ENCODE measurements at places on chromosomes 3 and 15.

DNA sequence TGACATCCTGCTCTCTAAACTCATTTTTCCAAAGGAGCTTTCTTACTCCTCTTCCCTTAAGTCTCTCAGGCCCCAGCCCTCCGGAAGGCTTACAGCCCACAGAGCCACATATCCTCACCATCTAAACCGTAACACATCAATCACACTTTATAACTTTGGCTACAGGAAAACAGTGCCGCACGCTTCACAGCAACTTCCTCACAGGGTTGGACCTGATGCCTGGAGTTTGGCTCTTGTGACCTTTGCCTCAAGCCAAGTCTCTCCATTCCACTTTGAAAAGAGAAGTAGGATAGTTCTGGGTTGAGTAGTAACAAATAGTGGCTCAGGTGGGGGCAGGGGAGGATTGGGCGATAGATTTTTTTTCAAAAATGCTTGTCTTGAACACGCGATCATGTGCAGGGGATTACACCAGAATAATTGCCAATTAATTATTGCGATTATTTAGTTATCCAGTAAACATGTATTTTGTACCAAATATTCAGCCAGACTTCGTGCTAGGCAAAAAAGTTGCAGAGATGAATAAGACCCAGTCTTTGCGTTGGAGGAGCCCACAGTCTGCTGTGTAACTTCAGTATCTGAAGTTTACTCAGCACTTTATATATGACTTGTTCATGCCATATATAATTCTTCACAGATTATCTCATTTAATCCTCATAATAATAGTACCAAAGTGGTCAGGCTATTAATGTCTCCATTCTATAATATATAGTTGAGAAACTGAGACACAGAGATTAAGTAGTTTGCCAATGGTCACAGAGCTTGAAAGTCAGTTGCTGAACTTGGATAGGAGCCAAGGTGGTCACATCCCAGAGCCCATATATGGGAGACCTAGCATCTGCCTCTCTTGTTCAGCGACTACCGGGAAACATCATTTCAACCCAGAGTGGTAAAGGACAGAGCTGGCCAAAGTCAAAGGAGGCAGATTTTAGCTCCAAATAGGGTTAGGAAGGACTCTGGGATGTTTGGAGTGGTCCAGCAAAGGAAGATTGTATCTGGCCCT is 2.4 kb upstream of the ETV5 start:
- no peak for DNase-seq

DNA sequence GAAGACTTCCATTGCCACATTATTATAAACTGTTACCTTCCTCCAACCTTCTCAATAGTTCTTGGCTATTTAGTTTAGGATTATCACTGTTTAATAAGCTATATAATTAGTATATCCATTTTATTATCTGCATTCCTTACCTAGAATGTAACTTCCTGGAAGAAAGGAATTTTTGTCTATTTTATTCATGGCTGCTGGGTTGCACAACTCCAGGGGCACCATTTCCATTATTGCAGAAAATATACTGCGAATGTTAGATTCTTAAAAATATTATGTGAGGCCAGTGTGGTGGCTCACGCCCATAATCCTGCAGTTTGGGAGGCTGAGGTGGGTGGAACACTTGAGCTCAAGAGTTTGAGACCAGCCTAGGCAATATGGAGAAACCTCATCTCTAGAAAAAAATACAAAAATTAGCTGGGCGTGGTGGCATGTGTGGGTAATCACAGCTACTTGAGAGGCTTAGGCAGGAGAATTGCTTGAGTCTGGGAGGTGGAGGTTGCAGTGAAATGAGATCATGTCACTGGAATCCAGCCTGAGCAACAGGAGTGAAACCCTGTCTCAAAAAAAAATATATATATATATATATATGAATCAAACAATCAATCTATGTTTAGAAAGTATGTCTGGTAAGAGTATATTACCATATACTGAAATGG is 19.9 kb downstream of the CLDN1 start:
- no peak for DNase-seq

GRCh38 chr3:128914966-128915645 is 35.7 kb downstream of the ACAD9 start:
- DNase-seq: no peak

- DNase-seq: peak; percentile 75
Observed at GRCh38 chr3:120561251-120562045, 34.7 kb upstream of the NDUFB4 start.

GRCh38 chr3:124686028-124686670 is 44.1 kb upstream of the UMPS start:
- DNase-seq: no peak

- no peak for DNase-seq
Observed at GRCh38 chr3:124336067-124336656, 344.2 kb upstream of the ROPN1 start.

- DNase-seq: no peak
Observed at GRCh38 chr3:112372396-112372795, 39.4 kb downstream of the CD200 start.

DNA sequence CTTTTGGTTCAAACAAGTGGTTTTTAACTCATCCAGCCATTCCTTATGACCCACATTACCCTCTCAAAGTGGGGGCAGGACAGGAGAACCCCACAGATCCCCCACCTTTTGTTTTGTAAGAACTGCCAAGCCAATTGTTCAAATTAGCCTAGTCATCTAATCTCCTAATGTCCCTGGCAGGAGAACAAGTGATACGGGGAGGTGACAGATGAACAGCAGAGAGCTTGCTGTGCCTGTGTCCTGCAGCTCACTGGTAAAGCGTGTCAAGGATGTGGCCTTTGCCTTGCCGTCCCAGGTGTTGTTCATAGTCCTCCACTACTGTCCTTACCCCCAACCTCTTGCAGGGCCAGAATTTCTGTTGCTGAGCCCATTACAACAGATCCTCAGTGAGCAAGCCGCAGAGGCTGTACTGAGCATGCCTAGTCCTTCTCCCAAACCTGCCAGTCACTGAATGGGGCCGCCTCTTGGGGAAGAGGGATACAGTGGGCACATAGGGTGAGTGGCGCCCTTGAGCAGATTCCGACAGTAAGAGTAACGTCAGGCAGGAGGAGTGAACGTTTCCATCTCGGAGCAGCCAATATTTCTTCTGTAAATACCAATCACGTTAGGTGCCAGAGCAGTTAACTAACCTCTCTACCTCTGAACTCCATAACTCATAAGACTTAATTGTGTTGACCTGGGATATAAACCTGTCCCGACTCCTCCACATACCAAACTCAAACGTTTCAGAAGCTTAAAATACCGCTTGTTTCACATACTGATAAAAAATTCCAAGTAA is 87.4 kb downstream of the ITPR1 start:
- no peak for DNase-seq

GRCh38 chr3:149545049-149545448 is 70.6 kb downstream of the TM4SF4 start:
- DNase-seq: no peak

DNA sequence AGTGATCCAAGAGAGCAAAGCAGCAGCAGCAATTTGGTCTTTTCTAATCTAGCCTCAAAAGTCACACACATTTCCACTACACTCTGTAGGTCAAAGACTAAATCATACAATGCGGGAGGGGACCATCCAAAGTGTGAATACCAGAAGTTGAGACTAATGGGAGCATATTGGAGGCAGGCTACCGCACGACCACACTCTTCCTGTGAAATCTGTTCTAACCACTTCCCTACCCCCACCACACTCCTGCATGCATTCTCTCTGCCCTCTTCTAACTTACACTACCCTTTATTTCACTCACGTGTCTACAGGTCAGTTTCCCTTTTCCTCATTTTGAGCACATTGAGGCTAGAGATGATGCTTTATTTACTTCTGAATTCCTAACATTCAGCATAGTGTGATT is 23.7 kb upstream of the PRTG start:
- no peak for DNase-seq

GRCh38 chr3:164375538-164375937 is 702.8 kb downstream of the SI start:
- DNase-seq: no peak

DNA sequence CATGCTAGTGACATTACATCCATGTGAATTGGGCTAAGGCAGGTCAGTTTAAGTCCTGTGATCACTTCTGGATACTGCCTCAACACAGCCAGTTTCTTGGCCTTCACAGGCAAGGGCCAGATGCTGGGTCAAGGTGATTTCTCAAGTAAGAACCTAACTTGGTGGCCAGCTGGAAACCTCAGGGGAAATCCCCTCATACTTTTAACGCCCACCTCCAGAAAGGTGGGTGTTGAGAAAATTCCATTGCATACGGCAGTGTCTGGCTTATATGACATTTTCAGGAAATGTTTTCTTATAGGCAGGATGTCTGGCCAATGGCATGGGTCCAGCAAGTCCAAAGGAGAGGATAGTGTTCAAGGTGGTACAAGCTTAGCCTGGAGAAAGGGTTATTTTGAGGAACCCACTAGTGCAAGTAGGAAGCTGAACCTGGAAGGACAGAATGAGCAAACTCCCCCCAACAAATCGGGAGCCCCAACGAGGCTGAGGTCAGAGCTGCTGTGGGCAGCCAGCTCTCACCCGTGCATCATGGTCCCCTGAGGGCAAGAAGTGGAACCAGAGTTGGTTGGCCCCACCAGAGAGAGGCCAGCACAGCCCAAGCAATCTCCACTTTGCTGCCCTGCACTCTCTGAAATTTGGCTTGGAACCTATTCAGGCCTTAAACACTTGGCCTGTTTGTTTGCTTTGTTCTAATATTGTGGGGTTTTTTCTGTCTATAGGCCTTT is 135.4 kb downstream of the PDE8A start:
- DNase-seq: no peak

GRCh38 chr3:37806505-37807200 is 55.0 kb upstream of the CTDSPL start:
- no peak for DNase-seq

DNA sequence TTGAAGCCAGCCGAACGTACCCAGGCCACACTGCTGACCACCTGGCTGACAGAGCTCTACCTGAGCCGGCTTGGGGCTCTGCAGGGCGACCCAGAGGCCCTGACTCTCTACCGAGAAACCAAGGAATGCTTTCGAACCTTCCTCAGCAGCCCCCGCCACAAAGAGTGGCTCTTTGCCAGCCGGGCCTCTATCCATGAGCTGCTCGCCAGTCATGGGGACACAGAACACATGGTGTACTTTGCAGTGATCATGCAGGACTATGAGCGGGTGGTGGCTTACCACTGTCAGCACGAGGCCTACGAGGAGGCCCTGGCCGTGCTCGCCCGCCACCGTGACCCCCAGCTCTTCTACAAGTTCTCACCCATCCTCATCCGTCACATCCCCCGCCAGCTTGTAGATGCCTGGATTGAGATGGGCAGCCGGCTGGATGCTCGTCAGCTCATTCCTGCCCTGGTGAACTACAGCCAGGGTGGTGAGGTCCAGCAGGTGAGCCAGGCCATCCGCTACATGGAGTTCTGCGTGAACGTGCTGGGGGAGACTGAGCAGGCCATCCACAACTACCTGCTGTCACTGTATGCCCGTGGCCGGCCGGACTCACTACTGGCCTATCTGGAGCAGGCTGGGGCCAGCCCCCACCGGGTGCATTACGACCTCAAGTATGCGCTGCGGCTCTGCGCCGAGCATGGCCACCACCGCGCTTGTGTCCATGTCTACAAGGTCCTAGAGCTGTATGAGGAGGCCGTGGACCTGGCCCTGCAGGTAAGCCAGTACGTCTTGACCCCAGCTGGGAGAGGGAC is 6.2 kb downstream of the VPS18 start:
- no peak for DNase-seq

DNA sequence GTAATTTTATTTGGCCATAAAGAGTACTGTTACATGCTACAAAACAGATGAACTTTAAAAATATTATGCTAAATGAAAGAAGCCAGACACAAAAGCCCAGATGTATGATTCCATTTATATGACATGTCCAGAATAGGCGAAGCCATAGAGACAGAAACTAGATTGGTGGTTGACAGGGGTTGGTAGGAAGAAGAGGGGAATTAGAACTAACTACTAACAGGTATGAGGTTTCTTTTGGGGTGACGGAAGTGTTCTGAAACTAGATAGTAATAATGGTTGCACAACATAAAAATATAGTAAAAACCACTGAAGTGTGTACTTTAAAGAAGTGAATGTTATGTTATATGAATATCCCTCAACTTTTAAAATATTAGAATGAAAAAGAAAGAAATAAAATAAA is 66.1 kb downstream of the GBE1 start:
- no peak for DNase-seq

GRCh38 chr15:34986771-34987480 is 1.2 kb downstream of the ZNF770 start:
- DNase-seq: no peak

GRCh38 chr15:32956006-32956405 is 238.2 kb downstream of the GREM1 start:
- DNase-seq: no peak

- DNase-seq: no peak
Observed at GRCh38 chr3:40452562-40452875, 4.6 kb upstream of the RPL14 start.

- DNase-seq: no peak
Observed at GRCh38 chr3:194187233-194187944, 51.4 kb downstream of the HES1 start.

- DNase-seq: no peak
Observed at GRCh38 chr15:65938604-65939003, 69.3 kb downstream of the RAB11A start.

DNA sequence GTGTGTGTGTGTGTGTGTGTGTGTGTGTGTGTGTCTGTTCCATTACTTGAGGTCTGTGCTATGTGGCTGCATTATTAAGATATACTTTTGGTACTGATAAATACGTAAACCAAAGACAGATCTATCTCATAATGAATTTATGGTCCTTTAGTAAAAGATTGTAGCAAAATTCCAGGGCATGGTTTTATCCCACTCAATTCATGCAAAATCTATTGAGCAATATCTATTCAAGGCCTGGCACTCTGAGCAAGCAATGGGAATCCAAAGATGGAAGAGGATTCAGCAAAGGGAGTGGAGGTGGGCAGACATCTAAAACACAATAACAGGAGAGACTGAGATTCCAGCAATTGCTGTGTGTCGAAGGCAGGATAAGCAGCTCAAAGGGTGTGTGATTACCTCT is 86.8 kb downstream of the RFTN1 start:
- DNase-seq: no peak

- DNase-seq: peak; percentile 16
Observed at GRCh38 chr3:157499342-157499963, 3.8 kb downstream of the VEPH1 start.

- no peak for DNase-seq
Observed at GRCh38 chr15:97528238-97528637, 432.3 kb upstream of the ARRDC4 start.

DNA sequence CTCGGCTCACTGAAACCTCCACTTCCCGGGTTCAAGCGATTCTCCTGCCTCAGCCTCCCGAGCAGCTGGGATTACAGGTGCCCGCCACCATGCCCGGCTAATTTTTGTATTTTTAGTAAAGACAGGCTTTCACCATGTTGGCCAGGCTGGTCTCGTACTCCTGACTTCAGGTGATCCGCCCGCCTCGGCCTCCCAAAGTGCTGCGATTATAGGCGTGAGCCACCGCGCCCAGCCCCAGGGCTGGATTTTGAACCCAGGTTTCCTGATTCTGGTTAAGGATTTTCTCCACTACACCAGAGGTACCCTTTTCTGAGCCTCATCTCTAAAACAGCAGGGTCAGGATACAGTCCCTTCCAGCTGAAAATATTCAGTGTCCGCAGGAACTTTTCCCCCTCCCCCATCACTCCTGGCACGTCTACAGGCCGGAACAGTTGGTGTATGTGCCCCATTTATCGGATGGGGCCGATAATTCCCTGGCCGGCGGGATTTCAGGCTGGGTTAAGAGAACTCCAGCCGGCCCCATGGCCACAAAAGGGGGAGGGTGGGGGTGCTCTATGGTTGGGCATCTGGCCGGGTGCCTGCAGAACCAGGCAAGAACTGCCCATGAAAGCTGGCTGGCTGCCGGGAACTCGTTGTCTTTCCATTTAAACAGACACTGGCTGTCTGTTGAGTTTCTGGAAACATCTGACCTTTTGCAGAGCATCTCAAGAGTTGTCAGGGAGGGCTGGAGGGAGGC is 26.8 kb upstream of the SEMA4B start:
- no peak for DNase-seq
